ENCODE measurements at places on chromosomes 6 and 20.

GRCh38 chr20:61419501-61419900 is 167.4 kb downstream of the CDH4 start:
- no peak for DNase-seq
- H3K4me3 ChIP-seq, result no peak overlapping the region
- H3K36me3 ChIP-seq, result no peaks in the 10 kb centered on the region
- no peak overlapping the region for H3K27ac ChIP-seq
- no peaks in the 10 kb centered on the region for H3K4me1 ChIP-seq

DNA sequence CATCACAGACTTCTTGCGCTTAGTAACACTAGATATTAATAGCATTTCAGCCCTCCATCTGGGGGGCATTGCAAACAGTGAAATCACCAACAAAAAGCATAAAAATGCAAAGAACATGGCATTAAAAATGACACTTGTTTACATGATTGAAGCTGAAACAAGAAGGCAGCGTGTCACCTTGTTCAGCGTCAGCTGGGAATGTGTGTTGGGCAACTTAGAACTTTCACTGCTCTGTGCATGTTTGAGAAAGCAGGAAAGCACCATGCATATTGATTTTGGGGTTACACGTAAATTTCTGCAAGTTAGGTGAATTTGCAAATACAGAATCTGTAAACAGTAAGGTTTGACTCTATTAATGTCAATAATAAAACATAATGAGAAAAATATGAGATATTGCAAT is 162.9 kb downstream of the SOX4 start:
- no peak overlapping the region for H3K27ac ChIP-seq
- H3K4me1 ChIP-seq, result no peaks in the 10 kb centered on the region
- DNase-seq, result no peak
- peaks cover 3% of the 10 kb centered on the region for H3K27me3 ChIP-seq
- no peaks in the 10 kb centered on the region for H3K36me3 ChIP-seq

- no peak for DNase-seq
Measured at GRCh38 chr6:139790527-139790926, 416.1 kb upstream of the CITED2 start.

DNA sequence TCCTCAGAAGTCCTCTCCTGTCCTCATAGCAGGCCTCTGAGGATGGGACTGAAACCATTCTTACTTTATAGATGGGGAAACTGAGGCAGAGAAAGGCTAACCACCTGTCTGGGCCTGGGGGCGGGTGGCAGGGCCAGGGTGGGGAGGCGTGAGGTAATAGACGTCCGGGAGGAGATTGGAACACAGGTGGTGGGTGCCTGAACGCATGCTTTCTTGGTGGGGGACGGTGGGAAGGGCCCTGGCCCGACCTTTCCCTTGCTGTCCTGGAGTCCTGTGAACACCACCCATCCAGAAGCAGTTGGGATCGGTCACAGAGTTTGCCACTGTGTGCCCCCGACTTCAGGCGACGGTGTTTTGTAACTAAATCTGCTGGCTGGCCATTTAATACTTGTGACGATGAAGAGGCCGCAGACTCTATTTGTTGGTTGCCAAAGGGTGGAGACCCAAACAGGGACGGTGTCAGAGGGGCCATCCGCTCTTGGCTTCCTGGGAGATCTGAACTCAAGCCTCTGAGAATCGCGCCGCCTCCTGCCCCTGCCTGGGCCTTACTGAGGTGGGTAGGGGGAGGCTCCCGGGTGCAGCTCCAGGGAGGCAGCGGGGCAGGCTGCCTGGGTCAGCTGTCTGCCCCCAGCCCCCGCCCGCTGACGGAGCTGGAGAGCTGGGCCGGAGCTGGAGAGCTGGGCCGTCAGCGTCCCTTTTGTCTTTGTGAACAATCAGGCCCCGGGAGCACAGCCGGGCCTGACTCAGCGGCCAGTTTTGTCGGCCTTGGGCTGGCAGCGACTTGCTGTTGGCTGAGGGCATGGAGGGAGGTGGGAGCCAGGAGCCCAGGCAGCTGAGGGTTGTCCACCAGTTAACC is 4.1 kb downstream of the RBM38 start:
- H3K4me1 ChIP-seq, result peaks cover 83% of the 10 kb centered on the region
- peaks cover 84% of the 10 kb centered on the region for H3K27me3 ChIP-seq
- no peak for DNase-seq
- H3K4me3 ChIP-seq, result peak overlapping the region; percentile 65

DNA sequence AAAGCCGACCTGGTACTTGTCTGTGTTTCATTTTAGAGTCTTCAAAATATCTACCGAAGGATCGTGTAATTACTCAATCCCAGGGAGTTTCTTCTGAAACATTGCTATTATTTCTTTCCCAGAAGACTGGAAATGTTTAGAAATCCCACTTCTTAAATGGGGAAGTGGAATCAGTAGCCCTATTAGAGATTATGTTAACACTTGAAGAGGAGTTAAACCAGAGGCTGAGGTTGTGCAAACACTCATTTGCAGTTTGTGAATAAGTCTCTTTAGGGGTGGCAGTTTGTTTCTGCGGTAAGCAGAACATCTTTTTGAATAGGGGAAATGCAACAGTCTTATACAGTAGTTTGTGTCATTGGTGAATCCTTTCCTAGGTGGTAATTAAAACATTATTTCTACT is 21.3 kb downstream of the DSP start:
- no peak overlapping the region for H3K4me3 ChIP-seq
- H3K36me3 ChIP-seq, result no peaks in the 10 kb centered on the region
- peaks cover 3% of the 10 kb centered on the region for H3K27me3 ChIP-seq
- H3K27ac ChIP-seq, result no peak overlapping the region
- DNase-seq, result no peak

DNA sequence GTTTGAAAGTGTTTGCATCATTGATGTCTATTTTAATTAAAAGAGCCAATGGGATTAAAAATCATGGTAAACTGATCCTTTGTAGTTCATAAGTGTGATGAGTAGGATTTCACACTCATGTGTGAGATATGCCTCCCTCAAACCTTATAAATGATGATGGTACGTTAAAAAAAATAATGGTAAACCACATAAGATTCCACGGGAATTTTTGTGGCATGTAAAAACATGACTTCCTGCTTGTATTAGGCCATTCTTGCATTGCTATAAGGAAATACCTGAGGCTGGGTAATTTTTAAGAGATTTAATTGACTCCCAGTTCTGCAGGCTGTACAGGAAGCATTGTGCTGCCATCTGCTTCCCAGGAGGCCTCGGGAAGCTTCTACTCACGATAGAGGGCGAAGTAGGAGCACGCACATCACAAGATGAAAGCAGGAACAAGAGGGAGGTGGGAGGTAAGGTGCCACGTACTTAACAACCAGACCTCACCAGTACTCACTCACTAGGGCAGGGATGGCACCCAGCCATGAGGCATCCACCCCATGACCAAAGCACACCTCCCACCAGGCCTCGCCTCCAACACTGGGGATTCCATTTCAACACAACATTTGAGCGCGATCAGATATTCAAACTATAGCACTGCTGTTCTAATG is 187.6 kb upstream of the QKI start:
- no peaks in the 10 kb centered on the region for H3K36me3 ChIP-seq
- H3K4me1 ChIP-seq, result no peaks in the 10 kb centered on the region
- H3K4me3 ChIP-seq, result no peak overlapping the region
- no peaks in the 10 kb centered on the region for H3K27me3 ChIP-seq

DNA sequence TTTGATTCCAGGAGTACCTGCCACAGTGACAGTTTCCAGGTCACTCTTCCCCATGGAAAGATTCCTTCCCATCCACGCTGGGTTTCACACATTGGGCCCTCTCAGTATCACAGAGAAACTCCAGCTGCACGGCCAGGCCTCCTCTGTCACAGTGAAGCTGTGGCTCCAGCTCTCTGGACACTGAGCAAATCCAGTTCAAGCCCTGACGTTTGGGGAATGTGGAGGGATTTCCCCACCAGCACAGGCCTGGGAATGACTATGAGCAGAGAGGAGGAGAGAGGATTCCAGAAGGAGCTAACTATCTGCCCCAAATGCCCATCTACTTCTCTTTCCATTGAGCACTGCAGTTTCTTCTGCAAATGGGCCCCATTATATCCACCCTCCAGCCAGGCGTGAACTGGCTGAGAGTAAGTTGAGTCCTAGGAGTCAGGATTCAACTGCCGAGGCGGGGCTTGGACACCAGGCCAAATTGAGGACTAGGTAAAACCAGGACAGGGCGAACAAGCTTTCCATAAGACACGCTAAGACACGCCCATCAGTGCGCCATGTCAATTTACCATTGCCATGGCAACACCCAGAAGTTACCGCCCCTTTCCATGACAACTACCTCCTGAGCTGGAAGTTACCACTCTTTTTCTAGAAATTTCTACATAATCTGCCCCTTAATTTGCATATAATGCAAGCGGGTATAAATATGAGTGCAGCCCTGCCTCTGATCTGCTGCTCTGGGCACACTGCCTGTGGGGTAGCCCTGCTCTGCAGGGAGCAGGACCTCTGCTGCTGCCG is 9.2 kb upstream of the BNIP5 start:
- H3K4me1 ChIP-seq, result peaks cover 1% of the 10 kb centered on the region
- no peak for DNase-seq
- H3K36me3 ChIP-seq, result no peaks in the 10 kb centered on the region
- no peak overlapping the region for H3K4me3 ChIP-seq
- H3K27ac ChIP-seq, result no peak overlapping the region
- H3K27me3 ChIP-seq, result peaks cover under 1% of the 10 kb centered on the region

DNA sequence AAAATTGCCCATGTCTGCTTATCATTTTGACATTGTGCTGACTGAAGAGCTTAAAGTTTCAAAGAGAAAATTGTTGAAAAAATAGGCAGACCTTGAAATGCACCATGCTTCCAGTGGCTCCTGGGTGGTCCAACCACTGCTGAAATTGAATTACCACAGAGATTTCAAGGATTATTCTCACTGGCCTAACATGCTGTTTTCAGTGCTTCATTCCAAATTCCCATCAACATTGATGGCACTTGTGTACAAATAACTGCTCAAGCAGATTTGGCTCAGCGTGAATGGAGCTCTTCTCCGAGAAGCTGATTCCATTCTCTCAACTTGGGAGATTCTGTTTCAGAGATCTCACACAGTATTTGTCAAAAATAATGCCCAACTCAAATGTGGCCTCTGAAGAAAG is 75.5 kb downstream of the LAMA4 start:
- no peaks in the 10 kb centered on the region for H3K36me3 ChIP-seq
- H3K4me3 ChIP-seq, result no peak overlapping the region
- no peak for DNase-seq

GRCh38 chr6:117432273-117432672 is 6.5 kb upstream of the ROS1 start:
- DNase-seq, result no peak
- no peaks in the 10 kb centered on the region for H3K4me1 ChIP-seq
- peaks cover 18% of the 10 kb centered on the region for H3K27me3 ChIP-seq
- H3K4me3 ChIP-seq, result no peak overlapping the region

DNA sequence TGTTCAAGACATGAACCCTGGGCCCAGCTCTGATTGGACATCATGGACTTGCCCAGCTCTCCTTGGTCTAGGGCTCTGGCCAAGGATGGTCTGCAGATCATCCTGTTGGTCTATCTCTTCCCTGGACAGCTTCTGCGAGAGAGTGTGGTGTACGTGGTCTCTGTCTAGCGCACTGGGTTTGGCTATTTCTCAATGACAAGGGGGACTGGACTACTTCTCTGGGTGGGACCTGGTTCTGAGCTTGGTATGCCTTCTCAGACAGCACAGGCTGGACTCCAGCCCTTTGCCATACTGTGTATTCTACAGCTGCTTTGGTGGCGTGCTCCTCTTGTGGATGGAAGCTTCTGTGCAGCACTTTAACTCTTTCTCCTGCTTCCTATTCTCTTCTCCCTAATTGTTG is 8.5 kb upstream of the RAET1E start:
- H3K27me3 ChIP-seq, result peaks cover 8% of the 10 kb centered on the region
- no peak for DNase-seq
- no peak overlapping the region for H3K4me3 ChIP-seq

DNA sequence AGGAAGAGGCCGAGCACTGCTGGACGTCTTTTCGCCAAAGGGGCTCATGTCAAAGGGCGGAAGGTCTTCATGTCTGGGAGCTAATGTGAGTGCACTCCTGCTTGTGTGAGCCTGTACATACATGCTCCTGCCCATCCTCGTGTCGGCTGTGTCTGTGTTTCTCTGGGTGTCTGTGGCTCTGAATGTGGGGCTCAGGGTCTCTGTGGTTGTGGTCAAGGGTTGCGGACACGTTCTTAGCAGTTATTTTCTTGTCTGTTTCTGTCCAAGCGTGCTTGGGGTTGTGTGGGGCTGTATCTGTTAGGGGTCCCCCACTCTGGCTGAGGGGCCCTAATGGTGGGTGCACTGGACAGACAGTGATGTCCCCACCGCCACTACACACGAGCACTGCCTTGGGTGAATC is 2.9 kb downstream of the AVP start:
- peaks cover 18% of the 10 kb centered on the region for H3K27me3 ChIP-seq
- DNase-seq, result no peak
- peaks cover 6% of the 10 kb centered on the region for H3K4me1 ChIP-seq
- H3K36me3 ChIP-seq, result peaks cover 3% of the 10 kb centered on the region

DNA sequence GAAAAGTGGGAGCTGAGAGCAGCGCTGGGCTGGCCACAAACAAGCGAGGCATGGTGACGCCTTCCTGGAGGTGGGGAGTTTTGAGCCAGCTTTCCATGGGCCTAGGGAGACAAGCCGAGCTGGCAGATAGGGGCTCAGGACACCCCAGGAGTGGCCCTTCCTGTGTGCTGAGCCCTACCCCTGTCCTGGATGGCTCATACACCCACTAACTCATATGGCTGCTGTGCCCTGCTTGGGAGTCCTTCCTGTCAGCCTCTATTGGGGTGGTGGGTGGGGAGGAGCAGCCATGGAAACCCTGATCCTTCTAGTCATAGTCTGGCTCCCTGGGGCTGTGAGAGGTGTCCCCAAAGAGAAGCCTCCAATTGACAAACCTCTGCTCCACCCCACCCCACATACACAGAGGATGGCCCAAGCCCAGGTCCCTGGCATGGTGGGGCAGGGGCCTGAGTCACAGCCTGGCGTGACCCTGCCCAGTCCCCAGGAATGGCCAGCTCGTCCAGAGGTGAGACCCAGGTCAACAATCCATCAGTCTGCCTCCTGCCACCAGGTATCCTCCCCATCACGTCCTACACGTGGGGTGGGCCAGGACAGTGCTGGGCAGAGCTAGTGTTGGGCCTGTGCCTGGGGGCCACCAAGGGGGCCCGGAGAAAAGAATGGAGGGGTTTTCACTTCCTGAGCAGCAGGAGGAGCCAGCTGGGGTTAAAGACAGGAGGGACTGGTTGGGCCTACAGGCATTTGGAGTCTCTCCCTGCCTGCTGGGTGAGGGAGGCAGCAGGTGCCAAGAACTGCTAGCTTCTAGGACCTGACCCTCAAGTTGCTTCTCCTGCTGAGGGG is 52.2 kb downstream of the MRPL14 start:
- no peak overlapping the region for H3K4me3 ChIP-seq
- no peak for DNase-seq
- peaks cover 18% of the 10 kb centered on the region for H3K4me1 ChIP-seq
- no peak overlapping the region for H3K27ac ChIP-seq
- peaks cover 7% of the 10 kb centered on the region for H3K27me3 ChIP-seq

DNA sequence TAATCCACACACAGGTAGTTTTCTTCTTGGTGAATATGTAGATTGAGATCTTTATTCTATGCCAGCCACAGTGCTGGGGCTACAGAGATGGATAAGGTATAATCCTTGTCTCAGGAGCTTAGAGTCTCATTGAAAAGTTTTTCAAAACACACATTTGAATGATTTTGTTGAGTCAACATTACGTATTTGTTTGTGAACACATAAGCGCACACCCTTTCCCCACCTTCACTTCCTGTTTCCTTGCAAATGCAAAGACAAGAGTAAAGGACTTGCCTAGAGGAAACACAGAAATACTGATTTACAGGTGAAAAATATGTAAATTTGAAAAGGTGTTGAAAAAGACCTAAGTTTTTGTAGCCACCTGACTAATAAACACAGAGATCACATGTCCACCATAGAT is 27.8 kb downstream of the VAPB start:
- H3K27ac ChIP-seq, result peak overlapping the region; percentile 68
- H3K4me1 ChIP-seq, result peaks cover 26% of the 10 kb centered on the region
- H3K36me3 ChIP-seq, result peaks cover 9% of the 10 kb centered on the region
- no peaks in the 10 kb centered on the region for H3K27me3 ChIP-seq
- H3K4me3 ChIP-seq, result peak overlapping the region; percentile 16
- no peak for DNase-seq
